ENCODE measurements at places on chromosomes 12 and 14.

DNA sequence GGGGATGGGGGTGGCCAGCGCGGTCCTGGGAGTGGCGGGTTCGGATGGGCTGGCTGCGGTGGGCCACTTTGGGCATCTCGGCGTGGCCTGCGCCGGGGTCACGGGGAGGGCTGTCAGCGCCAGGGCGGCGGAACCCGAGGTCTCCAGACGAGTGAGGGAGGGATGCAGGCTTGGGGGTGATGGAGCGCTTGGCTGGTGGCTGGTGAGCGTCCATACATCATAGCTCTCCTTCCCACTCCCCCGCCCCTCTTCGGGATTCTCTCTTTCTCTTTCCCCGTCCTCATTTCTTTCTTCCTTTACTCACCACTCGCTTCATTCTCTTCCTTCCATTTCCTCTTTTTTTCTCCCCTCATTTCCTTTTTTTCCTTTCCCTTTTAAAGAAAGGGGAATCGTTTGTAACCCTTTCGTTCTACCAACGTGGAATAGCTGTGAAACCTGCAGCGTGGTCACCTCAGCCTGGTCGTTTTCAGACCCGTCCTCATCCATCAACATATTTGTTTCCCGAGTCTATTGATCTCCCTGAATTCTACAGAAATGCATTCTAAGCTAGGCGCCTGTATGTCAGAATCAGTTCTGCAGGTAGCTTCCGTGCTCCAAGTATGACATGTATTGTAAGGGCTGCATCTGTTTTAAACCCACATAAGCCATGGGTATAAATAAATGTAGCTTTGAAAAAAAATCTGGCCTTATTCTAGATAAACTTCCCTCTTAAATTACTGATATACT, 260.3 kb upstream of the E2F7 start:
- peak; percentile 69 for DNase-seq

DNA sequence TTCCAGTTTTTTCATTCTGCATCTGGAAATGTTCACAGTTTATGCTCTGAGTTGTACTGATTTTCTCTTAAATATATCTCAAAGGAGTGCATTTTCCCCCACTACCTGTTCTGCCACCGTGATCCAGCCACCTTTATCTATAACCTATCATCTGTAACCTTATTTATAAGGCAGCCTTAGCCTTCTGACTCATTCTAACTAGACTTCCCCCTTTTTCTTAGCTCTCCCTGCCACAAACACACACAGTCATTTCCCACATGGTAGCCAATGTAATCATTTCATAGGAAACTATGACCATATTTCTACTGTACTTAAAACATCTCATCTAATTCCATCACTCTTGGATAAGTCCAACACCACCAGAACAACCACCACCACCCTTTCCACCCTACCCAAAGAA, 10.8 kb upstream of the GYS2 start:
- no peak for DNase-seq

DNA sequence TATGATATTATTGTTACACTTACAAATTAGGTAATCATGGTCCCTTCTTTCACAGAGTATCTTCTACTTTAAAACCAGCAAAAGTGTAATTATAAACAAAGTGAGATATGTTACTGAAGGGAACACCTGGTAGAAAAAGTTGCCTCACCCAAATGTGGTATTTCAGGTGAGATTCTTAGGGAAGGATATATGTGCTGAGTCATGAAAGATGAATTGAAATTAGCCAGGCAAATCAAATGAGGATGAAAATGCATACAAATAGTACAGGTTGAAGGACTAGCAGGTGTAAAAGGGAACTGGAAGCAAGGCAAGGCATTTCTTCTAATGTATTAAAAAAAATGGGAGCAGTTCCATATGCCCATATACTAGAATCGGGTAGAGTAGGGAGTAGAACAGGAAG, 220.9 kb downstream of the PRKD1 start:
- DNase-seq, result no peak

GRCh38 chr14:90612801-90613200, 203.4 kb downstream of the TTC7B start:
- no peak for DNase-seq

DNA sequence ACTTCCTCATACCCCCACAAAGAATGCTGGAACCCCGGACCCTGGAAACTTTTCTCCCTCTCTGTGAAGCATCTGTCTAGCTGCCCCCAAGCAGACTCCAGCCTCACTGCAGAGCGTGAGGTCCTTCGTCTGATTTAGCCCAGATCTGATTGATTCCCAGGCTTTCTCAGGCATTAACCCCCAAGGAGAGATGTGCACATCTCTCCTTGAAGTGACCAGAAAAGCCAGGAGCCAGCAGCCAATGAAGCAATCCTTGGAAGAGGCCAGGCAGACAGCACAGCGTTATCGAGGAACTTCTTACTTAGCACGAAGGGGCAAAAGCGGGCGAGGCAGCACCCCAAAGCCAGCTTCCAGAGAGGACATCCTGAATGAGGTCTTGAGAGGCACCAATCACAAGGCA, 100.7 kb downstream of the ZFP36L1 start:
- no peak for DNase-seq

DNA sequence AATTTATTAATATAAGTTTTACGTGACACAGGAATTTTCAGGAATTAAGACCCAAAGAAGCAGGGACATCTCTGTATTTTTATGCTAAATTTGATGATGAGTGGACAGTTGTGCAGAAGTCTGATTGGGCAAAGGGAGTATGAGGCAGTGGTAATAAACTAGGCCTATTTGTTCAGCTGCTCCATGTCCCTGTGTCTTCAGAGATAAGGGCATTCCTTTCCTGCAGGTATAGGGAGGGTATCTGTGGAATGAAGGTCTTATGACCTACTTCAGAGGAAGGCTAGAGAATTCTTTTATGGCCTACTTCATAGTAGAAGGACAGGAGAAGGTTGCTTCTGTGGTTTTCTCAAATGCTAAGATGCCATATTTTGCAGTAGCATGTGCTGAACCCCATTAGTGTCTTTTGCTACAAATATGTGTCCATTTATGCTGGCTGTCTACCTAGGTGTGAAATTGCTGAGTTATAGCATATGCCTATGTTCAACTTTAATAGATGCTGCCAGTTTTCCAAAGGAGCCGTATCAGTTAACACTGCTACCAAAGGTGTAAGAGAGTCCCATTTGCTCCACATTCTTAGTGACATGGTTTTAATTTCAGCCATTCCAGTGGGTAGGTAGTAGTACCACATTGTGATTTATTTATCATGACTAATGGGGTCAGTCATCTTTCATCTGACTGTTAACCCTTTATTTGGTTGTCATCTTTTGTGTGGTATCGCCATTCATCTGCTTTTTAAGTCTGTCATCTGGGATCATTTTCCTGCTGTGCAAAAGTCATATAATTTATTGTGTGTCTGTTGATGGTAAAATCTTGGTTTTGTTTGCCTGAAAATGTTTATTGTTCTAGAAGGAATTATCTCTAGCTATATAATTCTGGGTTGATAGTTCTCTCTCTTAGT, 410.7 kb upstream of the RGS6 start:
- DNase-seq, result no peak

- no peak for DNase-seq
Observed at GRCh38 chr12:25286837-25287236, 36.1 kb upstream of the KRAS start.

- DNase-seq, result no peak
Observed at GRCh38 chr14:20559461-20559904, 1.4 kb downstream of the RNASE9 start.

DNA sequence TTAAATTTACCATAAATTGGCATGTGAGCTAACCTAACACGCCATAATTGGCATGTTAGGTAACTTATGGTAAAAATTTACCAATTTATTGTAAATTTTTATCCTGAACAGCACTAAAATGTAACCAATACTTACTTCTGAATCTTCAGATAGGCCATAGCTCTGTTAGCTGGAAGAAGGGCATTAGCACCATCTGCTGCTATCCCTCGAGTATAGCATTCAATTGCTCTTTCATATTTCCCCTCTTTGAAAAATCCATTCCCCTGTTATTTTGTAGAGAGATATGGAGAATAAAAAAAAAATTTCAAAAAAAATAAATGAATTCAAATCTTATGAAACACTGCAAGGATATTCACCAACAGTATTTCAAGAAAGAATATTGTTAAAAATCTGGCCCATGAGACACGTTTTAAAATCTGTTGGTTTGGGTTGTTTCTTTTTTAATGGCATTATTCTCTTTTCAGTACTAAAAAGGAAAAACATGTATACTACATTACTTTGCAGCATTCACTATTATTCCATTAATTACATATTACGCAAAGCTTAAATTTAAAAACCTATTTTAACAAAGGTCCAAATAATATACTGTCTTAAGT, 19.1 kb downstream of the RPAP3 start:
- DNase-seq, result peak; percentile 75

DNA sequence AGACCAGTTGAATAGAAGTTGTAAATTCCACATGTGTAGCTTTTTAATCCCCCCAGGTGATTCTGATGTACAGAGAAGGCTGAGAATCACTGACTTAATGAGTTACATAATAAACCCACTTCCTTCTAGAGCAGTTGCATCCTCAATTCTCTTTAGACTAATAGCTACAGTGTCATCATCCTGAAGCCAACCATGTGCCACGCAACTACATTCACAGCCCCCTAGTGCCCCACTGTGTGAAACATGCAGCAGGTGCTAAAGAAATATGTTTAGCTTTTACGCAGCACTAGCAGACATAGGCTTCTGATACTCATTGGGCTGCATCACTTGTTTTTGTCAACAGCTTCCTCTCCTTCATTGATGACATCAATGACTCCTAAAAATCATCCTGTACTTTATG, 1168.3 kb downstream of the BCL11B start:
- DNase-seq, result no peak

GRCh38 chr14:96398432-96398831, 6.5 kb downstream of the AK7 start:
- no peak for DNase-seq

GRCh38 chr12:211639-212414, 2.1 kb downstream of the SLC6A12 start:
- DNase-seq, result no peak

- DNase-seq, result no peak
Observed at GRCh38 chr14:75044322-75044721, 6.9 kb downstream of the MLH3 start.

- no peak for DNase-seq
Observed at GRCh38 chr12:132158677-132159554, 14.7 kb downstream of the NOC4L start.

DNA sequence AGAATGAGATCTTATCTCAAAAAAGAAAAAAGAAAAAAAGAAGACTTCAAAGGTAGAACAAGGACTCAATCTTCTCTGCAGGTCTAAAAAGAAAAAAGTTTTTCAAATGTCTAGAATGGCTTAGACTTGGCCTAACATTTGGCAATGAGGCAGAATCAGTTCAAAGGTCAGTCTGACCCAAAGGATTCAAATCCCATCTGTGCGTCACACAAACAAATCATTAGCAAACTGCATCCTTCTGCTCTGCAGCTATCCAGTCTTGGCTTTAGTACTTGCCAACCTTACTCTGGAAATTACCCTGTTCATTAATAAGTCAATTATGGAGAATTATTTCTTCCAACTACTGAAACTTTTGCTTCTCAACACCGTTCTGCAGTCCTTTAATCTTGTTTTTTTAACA, 3.1 kb downstream of the YAF2 start:
- no peak for DNase-seq

- no peak for DNase-seq
Observed at GRCh38 chr12:25558586-25558985, 5.5 kb upstream of the LMNTD1 start.

DNA sequence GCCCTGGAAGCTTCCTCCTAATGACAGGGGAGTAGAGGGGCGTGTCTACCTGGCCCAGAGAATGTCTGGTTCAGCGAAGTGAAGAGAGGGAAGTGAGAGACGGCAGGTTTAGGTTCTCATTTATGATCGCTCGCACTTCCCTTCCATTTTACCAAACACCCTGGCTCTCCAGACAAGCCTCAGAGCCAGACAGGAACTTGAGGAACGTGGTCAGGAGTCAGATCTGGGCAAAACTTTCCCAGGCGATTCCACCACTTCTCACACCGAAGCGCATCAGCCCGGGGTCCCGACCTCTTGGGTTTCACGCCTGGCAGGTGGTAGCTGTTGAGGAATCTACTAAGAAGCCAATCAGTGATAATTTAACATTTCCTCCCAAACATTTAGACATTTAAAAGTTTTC, 21.3 kb downstream of the ACTN1 start:
- no peak for DNase-seq

DNA sequence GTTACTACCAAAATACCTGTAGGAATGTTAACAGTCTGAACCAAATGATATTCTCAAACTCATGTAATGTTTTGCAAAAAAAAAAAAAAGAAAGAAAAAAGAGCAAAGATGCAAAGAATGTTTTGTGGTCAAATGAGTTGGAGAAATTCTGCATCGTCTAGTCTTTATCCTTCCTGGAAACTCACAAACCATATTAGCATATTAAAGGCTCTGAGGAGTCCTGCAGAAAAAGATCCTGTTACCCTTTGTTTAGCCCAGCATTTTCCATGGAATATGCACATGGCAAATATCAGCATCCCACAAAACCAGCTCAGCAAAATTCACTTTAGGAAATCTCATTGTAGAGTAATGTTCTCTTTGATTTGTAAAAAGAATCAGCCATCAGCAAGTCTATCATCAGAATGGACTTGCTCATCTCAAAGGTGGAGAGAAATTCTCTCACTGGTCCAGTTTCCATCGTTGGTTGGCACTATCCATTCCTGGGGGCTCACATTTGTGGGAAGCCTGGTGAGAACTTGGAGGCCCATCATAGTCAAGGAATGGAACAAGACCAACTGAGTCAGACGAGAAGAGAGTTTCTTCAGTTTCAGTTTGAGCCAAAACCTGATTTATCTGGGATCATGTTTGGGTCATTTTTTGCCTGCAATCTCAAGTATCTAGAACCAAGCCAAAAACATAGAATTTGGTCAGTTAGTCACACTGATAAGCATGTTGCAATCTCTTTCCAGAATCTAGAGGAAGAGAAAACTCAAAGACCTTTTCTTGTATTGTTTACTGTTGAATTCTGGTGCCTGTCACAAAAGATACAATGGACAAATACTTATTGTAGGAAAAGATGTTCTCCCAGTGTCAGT, 129.8 kb downstream of the TBX5 start:
- DNase-seq, result no peak

DNA sequence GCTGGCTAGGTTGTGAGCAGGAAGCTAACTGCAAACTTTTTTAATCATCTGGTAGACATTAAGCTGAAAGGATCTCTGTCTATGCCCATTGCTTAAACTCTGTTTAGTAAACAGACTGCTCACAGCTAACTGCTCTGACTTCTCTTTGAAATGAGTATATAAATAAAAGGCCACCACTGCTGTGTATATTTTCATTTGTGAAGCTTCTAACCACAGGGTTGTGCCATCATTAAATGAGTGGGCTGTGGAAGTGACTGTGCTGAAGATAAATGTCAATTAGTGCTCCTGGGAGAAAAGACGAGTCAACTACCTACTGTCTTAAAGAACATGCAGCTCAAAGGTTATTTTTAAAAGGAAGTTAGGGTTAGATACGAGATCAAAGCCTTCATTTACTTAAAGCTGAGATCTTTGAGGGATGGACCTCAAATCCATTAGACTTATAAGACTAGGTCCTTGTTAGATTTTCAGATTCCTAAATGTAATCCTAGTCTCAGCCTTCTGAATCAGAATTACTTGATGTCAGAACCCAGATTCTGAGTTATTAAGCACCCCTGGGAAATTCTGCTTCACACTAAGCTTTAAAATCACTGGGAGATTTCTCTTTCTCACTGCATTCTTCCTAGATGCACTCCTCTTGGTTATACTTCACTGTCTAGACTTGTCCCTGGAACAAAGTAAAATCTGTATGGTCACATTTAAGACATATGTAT, 213.1 kb upstream of the FLRT2 start:
- DNase-seq, result no peak
